Kidney epithelial cell (primary cell): ENCODE measurements at places on chromosomes 3 and 15. TPM values are rescaled to one million over a fixed set of nuclear protein-coding genes. Genes with fewer than 3 reads are reported as not detected.

Gene THOC7
- total RNA-seq: 59.5 and 66.7 TPM in 2 replicates

Gene ACP3
- total RNA-seq: 0.46 and 1.8 TPM in 2 replicates

Gene XYLB
- 1.9 and 2.6 TPM in 2 replicates for total RNA-seq

Gene BTLA
- total RNA-seq: not detected in 2 replicates

Gene IL17RD
- total RNA-seq: 25.7 and 28.7 TPM in 2 replicates

Gene IL20RB
- total RNA-seq: 0.58 and 0.89 TPM in 2 replicates

Gene PPP1R2
- 50.8 and 70.5 TPM in 2 replicates for total RNA-seq

Gene XXYLT1
- total RNA-seq: 18.7 and 20.2 TPM in 2 replicates

Gene LYZL4
- not detected in 2 replicates for total RNA-seq

Gene B3GALNT1
- 22.5 and 29.0 TPM in 2 replicates for total RNA-seq

Gene P2RY13
- total RNA-seq: 0.13 TPM in 1 of 2 replicates, not detected in the other
